CD4-positive, alpha-beta T cell treated with Interleukin-17A for 1 hour (primary cell): ENCODE measurements at places on chromosomes 6 and 20.

- DNase-seq: no peak
Observed at GRCh38 chr6:142376800-142377496, 75.1 kb downstream of the ADGRG6 start.

DNA sequence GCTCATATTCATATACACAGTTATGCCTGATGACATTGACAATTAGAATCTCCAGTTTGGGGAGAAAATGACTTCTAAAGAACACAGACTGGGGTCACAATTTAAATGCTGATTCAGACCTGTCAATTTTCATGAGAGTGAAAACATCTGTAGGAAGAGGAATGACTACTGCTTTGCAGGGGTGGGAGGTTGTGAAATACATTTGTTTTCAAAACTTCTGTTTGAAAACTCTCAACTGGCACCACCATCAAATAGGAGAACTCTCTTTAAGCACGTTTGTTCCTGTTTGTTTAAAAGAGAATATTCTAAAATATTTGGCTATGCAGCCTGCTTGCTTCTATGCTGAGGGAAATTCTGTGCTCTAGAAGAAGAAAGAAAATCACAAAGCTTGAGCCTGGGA is 50.8 kb upstream of the ADGRF5 start:
- DNase-seq: no peak

- DNase-seq: no peak
Observed at GRCh38 chr20:38631155-38632022, 29.8 kb downstream of the ARHGAP40 start.

DNA sequence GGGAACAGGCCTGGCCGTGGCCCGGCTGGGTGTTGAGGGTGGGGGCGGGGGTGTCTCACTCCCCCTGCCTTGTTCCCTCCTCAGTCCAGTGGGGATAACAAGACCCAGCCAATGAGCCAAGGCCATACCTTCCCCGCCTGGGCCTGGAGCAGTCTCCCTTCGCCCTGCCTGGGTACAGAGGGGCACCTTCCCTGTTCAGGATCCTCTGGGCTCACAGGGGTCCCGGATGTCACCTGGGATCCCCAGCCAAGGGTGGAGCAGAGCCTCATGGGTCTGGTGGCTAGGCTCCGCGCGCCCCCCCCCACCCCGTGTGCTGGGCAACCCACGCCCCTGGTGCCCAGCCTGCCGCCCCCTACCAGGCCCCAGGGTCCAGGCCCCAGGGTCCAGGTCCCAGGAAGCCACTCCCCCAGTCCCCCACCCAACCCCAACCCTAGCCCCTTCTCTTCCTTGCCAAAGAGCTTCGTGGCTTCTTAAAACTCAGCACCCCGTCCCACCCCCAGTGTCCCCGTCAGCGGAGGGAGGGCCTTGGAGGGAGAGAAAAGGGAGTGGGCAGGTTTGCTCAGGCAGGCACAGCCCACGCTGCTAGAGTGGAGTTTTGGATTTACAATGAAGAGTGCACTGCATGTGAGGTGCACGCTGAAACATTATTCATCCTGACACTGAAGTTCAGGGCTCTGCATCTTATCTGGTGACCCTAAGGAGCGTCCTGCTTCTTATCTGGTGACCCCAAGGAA is 11.8 kb downstream of the HRH3 start:
- DNase-seq: no peak

GRCh38 chr6:142401838-142402237 is 100.0 kb downstream of the ADGRG6 start:
- no peak for DNase-seq

GRCh38 chr6:129908858-129909257 is 47.7 kb upstream of the TMEM244 start:
- DNase-seq: no peak

GRCh38 chr6:29495571-29495970 is 7.8 kb upstream of the MAS1L start:
- no peak for DNase-seq

DNA sequence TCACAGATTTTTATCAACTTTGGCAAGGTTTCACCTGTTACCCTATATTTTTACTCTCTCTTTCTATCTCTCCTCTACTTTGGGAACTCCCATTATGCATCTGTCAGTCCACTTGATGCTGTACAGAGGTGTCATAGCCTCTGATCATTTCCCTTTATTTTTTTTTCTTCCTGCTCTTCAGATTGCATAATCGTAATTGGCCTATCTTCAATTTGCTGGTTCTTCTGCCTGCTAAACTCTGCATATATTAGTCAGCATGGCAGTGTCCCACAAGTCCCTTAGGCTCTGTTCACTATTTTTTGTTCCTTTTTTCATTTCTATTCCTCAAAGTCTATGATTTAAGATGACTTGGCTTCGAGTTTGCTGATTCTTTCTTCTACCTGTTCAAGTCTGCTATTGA is 44.7 kb upstream of the MICB start:
- DNase-seq: no peak

DNA sequence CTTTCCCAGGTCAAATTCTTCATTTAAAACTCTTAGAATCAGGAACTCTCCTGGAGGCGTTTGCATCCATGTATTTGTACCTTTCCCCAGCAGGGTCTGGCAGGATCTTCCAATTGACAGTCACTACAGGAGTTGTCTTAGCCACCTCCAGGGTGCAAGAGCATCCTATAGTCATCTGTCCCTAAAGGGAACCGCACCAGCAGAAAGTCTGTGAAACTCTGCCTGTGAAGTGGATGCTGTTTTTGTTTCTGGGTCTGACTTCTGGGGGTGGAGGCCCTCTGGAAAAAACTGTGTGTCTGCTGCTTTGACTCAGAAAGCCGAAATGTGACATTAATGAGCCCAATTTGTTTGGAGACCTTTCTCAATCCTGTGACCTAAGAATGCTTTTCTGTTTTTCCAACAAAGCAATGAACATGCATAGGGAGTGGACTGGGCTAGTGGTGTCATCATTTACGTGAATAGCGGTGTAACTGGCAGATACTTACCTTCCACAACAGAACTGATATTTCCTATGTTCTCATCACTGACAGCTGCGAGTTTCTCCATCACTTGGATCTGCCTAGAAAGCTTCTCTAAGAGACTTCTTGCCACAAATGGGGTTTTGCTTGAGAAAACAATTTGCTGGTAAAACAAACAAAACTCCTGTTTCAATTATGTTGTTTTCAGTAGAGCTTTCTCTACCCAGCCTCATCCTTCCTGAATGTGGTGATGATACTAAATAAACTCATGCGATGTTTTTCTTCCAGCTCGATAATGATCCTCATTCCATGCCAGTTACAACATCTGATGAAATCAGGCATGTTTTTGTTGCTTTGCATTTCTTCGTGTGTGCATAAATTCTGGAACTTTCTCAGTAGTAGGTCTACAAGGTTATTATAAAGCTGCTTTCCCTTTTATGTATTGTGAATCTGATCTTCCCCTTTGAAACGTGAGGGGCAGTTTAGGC is 33.3 kb upstream of the ARMH2 start:
- no peak for DNase-seq

DNA sequence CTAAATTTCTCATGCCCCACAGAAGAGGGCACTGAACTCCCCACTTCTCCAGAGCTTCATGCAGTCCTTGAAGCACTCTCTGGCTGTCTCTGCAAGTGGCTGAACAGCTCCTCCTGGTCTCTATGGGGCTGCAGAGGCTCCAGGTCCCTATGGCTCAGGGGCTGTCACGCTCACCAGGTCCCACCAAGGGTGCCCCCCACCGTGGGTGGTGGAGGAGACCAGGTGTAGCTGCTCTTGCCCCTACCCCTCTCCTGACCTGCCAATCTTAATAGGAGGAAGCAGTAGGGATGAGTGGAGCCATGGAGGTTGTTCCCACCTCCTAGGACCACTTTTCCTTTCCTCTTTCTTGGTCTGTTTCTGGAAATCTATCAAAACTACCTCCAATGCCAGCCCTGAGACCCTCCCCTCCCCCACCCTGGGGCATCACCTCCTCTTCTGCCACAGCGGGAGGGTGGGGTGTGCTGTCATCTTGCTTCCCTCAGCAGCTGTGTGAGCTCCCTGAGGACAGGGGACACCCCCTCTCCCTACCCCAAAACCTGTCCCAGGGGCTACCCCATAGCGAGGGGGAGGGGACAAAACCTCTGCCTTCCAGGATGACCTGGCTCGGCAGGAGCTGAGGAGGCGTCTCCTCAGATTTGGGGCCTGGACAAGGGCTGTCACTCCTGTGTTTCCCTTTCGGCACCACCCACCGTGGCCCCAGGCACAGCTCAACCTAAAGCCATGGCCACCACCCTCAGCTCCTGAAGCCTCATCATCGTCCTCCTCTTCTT is 12.0 kb upstream of the RAET1E start:
- no peak for DNase-seq
